HCT116 (cell line): ENCODE measurements at places on chromosomes 16 and 17. TPM values are rescaled to one million over a fixed set of nuclear protein-coding genes. Genes with fewer than 3 reads are reported as not detected.

PFAS gene
- total RNA-seq = 80.6 TPM

ELMO3 gene
- 45.8 TPM for total RNA-seq

EEF2KMT gene
- total RNA-seq = 25.6 TPM

MIEF2 gene
- total RNA-seq = 9.3 TPM

RPRML gene
- total RNA-seq = not detected

CDR2L gene
- total RNA-seq = 26.5 TPM

GSG1L gene
- not detected for total RNA-seq

PSMC5 gene
- 193 TPM for total RNA-seq

DNA sequence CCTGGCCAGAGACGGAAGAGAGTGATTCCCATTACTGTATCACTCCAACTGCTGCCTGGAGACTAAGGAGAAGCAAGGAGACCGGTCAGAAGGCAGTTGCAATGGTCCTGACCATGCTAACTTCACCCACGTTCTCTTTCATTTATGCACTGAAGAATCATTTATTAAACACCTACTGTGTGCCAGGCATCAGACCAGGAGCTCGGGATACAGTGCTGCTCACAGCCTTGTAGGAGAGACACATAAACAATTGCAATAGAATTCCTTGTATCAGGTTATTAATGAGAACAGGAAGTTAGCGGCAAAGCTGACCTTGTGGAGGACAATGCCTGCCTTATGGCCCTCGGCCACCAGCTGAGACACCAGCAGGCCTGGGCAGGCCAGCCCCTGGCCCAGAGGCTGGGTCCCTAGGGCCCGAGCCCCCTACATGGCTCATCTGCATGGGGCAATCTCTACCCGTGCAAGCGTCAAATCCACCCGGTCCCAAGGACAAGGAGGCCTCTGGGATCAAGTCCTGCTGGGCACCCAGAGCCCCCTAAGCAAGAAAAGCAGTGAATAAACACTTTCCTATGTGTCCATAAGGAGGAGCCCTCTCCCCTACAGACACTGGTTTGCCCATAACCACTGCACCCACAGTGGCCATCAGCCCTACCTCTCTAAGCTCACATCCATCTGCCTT is 8.6 kb upstream of the ENPP7 start:
- DNase-seq = no peak

GRCh38 chr16:85302018-85302847 is 190.0 kb upstream of the CIBAR2 start:
- DNase-seq = peak; percentile 31

- peak; percentile 78 for DNase-seq
Observed at GRCh38 chr17:60641810-60642220, 35.8 kb upstream of the BCAS3 start.

DNA sequence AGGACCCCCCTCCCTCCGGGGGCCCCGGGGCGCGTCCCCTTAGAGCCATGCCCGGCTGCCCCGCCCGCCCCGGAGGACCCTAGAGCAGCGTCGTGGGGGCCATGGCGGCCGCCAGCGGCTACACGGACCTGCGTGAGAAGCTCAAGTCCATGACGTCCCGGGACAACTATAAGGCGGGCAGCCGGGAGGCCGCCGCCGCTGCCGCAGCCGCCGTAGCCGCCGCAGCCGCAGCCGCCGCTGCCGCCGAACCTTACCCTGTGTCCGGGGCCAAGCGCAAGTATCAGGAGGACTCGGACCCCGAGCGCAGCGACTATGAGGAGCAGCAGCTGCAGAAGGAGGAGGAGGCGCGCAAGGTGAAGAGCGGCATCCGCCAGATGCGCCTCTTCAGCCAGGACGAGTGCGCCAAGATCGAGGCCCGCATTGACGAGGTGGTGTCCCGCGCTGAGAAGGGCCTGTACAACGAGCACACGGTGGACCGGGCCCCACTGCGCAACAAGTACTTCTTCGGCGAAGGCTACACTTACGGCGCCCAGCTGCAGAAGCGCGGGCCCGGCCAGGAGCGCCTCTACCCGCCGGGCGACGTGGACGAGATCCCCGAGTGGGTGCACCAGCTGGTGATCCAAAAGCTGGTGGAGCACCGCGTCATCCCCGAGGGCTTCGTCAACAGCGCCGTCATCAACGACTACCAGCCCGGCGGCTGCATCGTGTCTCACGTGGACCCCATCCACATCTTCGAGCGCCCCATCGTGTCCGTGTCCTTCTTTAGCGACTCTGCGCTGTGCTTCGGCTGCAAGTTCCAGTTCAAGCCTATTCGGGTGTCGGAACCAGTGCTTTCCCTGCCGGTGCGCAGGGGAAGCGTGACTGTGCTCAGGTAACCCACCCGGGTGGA is 759 bp downstream of the ALKBH5 start:
- DNase-seq = no peak

DNA sequence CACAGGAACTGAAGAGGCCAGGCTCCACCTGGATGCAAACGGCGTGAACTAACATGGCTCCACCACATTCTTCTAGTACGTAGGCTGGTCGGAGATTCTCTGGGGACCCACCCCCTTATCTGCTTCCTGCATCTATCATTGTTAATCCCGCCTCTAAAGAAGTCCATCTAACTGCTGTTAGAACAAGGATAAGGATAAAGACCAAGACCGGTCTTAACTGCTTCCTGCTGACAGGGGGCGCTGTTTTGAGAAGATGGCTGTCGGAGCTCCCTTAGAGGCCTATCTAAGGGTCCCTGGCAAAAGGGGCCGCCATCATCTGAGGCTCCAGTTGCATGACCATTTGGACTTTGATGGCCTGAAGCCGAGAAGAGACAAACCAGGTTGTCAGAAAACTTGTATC is 25.8 kb upstream of the TNFSF12 start:
- DNase-seq = peak; percentile 8

- DNase-seq = no peak
Observed at GRCh38 chr16:69607674-69608073, 41.9 kb downstream of the NFAT5 start.

- DNase-seq = no peak
Observed at GRCh38 chr16:65375651-65376050, 253.8 kb upstream of the CDH11 start.

DNA sequence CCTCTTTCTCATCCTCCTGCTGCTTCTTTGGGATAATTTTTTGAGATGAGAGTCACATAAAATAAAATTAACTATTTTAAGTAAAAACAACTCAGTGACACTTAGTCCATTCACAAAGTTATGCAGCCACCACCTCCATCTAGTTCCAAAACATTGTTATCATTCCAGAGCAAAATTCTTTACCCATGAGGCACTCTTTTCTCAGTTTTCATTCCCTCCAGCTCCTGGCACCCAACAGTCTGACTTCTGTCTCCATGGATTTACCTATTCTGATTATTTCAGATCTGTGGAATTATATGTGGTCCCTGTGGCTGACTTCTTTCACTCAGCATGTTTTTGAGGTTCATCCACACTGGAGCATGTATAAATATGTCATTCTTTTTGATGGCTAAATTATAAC is 239.9 kb upstream of the DYNLRB2 start:
- no peak for DNase-seq

DNA sequence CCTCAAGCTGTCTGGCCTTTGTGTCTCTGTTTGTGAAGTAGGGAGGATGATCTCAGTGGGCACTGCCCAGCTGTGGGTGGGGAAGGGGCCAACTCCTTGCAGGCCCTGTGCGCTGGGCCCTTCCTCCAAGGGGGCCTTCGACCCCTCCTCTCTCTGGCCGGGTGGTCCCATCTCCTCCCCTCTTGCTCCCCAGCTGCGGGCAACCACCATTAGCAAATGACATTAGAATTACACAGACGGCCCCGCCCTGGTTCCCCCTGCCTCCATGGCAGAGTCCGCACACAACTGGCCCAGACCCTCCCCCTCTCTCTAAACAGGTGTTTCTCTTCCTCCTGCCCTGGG is 2.5 kb upstream of the SLC6A4 start:
- no peak for DNase-seq

DNA sequence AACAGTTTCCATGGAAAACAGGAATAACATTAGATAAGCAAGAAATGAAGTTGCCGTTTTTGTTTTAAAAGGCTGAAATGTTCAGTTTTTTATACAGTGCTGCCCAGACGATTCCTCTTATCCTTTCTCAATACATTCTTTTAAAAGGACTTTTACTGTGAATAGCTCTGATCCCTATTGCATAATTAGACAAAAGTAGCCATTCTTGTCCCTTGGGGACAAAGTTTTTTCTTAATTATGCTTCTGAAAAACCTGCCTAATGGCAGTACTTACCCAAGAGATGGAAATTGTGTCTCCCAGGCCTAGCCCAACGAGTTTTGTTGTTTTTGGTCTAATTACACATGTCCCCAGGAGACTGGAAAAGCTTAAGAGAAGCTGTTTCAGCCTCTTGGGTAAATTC is 27.6 kb downstream of the NXPH3 start:
- DNase-seq = no peak

GRCh38 chr16:67708368-67708771 is 10.7 kb downstream of the GFOD2 start:
- DNase-seq = no peak

DNA sequence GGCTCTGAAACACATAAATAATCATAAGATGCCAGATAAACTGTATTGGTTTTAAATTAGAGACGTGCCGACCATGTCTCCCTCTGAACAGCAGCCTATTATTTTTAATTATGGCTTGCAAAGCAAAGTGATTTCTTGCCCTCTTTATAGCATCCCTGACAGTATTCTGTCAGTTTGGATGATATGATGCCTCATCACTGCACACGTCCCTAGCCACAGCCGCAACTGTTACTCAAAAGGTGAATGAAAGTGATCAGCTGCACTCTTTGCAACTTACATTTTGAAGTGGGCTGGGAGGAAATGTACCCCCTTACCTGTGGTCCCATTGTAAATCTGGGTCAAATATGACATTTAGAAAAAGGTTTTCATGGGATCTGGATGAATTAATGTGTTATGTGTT is 389.9 kb downstream of the MAF start:
- no peak for DNase-seq

DNA sequence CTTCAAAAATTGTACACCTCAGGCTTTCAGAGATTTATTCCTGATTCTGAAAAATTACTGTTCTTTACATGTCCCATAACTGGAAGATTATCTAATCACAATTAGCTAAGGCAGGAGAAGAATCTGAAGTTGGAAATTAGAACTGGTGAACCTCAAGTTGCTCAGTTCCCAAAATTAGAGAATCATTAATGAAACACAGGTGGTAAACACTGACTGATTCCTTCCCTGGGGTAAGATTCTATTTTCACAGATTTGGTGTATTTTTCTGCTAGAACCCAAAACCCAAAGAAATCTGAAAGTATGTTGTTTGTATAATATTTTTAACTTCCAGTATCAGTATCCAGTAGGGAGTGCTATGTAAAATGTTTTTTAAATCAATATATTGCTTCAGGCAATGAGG is 25.7 kb downstream of the PHKB start:
- DNase-seq = no peak

DNA sequence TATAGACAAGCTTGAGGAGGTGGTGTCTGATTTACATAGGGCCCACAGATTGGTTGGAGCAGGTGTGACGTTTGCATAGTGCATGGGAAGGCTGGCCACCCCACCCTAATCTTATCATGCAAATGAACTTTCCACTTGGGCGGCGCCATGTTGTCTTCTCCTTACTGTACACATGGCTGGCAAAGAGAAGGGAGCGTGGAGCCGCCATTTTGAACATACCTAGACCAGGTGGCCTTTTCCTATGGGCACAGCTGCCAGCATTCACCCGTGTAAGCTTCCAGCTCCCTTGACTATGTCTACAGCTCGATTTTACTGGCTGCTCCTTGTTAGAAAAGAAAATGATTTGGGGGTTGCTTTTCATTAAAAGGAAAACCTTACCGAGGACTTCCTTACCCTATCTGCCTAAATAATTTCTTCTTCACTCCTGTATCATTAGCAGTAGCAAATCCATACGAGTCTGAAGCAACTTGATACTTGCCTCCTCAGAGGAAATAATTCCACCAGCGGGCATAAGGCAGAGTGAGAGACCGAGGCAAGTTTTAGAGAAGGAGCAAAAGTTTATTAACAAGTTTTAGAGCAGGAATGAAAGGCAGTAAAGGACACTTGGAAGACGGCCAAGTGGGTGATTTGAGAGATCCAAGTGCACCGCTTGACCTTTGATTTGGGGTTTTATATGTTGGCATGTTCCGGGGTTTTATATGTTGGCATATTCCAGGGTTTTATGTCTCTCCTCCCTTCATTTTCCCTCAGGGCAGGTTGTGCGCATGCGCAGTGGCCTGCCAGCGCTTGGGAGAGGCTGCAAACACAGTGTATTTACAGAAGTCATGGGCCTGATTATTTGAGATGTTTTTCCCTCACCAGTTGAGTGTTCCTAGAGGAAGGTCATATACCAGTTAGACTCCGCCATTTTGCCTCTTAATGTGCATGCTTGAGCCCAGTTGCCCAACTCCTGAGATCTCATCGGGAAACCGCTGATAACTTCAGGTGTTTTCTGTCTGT is 65.7 kb downstream of the MARF1 start:
- DNase-seq = no peak

- no peak for DNase-seq
Observed at GRCh38 chr16:50300942-50301625, 34.7 kb downstream of the ADCY7 start.

GRCh38 chr16:51055434-51055833 is 95.6 kb downstream of the SALL1 start:
- no peak for DNase-seq

DNA sequence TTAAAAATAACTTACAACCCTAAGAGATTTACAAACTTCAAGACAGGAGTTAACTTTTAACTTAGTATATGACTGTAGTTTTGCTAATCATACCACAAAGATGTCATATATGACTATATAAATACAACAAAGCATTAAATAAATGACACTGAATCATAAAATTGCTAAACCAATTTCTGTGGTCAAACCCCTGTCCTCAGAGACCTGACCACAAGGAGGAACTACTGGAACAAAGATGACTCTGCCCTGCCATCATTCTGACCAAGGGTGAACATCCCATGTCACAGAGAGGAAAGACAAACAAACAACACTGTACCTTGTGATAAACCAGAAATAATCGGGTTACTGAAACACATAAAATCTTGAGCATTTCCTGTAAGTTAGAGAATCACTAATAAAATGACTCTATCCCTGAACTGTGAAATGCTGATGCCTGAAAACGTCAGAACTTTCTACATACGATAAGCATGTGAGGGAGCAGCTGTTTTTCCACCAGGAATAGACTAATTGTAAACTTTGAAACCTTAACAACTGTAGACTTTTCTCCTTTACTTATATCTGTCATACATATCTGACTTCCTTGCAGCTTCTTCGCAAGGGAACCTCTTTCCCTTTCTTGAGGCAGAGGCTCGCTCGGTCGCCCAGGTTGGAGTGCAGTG is 47.9 kb downstream of the WDR59 start:
- DNase-seq = no peak

GRCh38 chr16:85242140-85242539 is 129.9 kb upstream of the CIBAR2 start:
- DNase-seq = no peak

GRCh38 chr16:53761962-53762703 is 58.2 kb downstream of the FTO start:
- no peak for DNase-seq

DNA sequence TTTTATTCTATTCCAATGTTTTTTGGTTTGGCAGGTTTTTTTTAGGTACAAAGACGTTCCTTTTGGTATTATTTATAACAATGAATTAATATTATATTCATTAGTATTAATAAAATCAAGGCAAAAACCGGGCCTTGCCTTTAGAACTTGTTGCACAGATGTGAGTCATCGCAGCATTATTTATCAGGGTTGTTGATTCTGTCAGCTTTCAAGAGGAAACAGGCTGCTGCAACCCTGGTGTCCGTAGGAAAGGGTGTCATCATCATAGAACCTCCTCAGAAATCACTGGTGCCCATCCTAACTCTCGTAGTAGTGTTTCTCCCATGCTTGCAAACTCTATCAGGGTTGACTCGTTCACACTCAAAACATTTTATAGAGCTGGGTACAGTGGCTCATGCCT is 10.2 kb upstream of the LRRC37B start:
- DNase-seq = no peak
